ENCODE measurements at places on chromosomes 13 and 19.

DNA sequence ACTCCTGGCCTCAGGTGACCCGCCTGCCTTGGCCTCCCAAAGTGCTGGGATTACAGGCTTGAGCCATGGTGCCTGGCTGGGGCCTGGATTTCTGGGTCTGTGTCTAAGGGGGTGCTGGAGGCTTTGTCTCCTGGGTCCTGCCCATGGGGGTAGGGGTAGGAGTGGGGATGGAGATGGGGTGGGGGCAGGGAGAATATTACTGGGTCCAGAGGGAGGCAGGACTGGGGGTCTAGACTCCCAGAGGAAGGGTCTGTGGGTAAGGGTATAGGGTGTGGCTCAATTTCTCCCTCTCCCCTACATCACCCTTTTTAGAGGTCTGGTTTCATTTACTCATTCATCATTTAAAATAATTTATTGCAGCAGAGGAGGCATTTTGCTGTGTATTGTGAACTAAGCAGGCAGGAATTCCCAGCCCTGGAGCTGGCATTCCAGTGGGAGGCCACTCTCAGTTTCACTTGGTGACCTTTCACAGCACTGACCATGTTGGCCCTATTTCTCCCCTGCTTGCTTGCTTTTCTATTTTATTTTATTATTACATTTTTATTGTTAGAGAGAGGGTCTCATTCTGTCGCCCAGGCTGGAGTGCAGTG lies 810 bp upstream of the NFKBID start:
- peaks cover 36% of the 10 kb centered on the region for H3K36me3 ChIP-seq
- H3K27ac ChIP-seq, result peak overlapping the region; percentile 98
- H3K4me3 ChIP-seq, result peak overlapping the region; percentile 84
- DNase-seq, result no peak
- H3K27me3 ChIP-seq, result no peaks in the 10 kb centered on the region

DNA sequence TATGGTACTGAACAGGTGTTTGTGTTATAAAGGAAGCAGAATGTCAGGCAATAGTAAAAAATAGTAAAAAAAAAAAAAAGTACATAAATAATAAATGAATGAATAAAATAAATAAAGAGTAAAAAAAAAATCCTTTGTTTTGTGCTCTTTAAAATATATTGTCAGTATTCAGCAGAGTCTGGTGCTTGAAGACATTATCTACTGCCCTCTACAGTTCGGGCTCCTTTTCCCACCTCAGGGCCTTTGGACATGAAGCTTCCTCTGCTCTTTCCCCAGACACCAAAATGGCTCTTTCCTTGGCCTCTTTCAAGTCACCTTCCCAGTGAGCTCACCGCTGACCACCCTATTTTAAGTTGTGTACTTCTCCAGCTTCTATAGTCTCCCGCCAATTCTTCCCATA lies 137.5 kb downstream of the TNFRSF19 start:
- no peak overlapping the region for H3K27ac ChIP-seq
- H3K27me3 ChIP-seq, result no peaks in the 10 kb centered on the region
- H3K4me1 ChIP-seq, result no peaks in the 10 kb centered on the region
- H3K4me3 ChIP-seq, result no peak overlapping the region
- no peak for DNase-seq
- H3K36me3 ChIP-seq, result no peaks in the 10 kb centered on the region

DNA sequence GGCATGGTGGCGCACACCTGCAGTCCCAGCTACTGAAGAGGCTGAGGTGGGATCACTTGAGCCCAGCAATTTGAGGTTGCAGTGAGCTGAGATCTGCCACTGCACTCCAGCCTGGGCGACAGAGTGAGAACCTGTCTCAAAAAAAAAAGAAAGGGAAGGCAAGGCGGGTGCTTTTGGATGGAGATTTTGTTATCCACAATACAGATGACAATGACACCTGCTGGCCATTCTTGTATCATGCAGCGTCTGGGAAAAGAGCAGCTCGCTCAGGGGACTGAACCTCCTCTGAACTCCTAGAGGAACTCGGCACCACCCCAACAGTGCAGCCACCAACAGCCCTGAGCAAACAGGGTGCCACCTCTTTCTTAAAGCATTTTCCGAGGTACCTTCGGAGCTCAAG lies 22.8 kb downstream of the HAUS8 start:
- peak; percentile 63 for DNase-seq
- H3K4me1 ChIP-seq, result no peaks in the 10 kb centered on the region
- H3K4me3 ChIP-seq, result no peak overlapping the region
- peaks cover 34% of the 10 kb centered on the region for H3K36me3 ChIP-seq

DNA sequence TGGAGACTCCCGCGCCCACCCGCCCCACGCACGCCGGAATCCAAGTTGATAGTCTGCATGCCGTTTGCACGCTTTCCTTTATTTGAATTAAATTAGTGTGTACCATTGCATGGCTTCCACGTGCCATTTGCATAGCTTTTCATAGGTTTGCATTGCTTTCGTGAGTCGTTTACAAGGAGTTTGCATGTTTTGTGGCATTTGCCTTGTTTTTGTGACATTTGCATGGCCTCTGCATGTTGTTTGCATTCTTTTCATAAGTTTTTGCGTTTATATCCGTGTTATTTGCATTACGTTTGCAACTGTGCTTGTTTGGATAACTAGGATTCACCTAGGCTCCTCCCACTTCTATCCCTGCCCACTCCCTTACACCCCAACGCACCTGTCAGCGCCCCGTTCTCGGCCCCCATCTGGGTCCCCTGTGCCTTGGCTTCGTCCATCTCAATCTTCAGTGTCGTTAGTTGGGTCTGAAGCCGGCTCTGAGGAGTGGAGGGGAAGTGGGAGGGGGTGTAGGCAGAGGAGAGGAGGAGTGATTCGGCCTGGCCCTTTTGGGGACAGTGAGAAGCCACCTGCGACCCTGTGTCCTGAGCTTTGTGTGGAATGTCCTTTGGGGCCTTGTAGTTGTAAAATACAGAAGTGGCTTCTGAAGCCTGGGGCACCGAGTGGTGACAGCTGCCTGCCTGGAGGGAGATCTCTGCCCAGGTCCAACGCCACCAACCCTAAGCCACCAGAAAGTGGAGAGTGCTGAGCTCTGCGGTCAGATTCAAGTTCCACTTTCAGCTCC lies 2.4 kb downstream of the CCDC194 start:
- no peak for DNase-seq

DNA sequence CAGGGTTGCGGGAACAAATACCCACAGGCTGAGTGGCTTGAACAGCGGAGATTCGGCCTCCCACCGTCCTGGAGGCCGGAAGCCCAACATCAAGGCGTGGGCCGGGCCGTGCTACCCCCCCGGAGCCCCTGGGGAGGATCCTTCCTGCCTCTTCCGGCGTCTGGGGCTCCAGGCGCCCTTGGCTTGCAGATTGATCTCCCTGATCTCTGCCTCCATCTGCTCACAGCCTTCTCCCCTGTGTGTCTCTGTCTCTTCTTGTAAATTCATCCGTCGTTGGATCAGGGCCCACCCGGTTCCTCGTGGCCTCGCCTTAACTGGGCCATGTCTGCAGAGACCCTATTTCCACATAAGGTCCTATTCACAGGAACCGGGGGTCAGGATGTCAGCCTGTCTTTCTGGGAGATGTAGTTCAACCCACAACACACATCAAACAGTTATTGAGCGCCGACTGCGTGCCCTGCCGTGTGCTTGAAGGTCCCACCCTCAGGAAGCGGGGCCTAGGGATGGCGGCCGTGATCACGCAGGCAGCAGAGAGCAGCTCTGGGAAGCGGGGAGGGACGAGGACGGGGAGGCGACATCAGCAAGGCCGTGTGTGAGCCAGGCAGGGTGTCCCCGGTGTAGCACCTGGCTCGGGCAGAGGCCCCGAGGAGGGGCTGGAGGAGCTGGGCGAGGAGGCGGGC lies 21.3 kb downstream of the HCN2 start:
- peaks cover 20% of the 10 kb centered on the region for H3K36me3 ChIP-seq
- H3K27ac ChIP-seq, result peak overlapping the region; percentile 97
- peak overlapping the region; percentile 93 for H3K4me3 ChIP-seq
- H3K27me3 ChIP-seq, result no peaks in the 10 kb centered on the region
- peaks cover 35% of the 10 kb centered on the region for H3K4me1 ChIP-seq

DNA sequence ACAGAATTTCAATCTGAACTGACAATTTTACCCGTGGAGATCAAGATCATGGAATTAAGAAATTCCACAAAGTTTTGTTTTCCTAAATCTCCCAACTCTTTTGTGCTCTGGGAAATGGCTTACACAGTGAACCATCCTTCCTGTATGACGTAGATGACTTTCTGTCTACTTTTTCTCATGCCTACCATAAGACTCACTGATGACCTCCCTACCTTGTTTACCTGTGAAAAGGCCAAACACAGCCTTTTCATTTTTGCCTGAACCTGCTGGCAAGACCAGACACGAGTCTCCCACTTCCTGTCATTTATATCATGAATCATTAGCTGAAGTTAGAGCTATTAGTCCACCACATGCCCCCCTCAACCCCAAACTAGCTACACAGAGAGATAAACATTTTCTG lies 4.6 kb upstream of the KBTBD6 start:
- H3K36me3 ChIP-seq, result no peaks in the 10 kb centered on the region
- H3K27me3 ChIP-seq, result no peaks in the 10 kb centered on the region
- H3K4me3 ChIP-seq, result no peak overlapping the region
- H3K4me1 ChIP-seq, result peaks cover 19% of the 10 kb centered on the region
- no peak overlapping the region for H3K27ac ChIP-seq

- no peak overlapping the region for H3K4me3 ChIP-seq
- H3K27me3 ChIP-seq, result peaks cover 6% of the 10 kb centered on the region
- H3K27ac ChIP-seq, result no peak overlapping the region
Measured at GRCh38 chr19:7851623-7852500, 21.8 kb downstream of the EVI5L start.

GRCh38 chr13:53343361-53343744 lies 314.7 kb downstream of the OLFM4 start:
- no peak overlapping the region for H3K4me3 ChIP-seq
- no peaks in the 10 kb centered on the region for H3K27me3 ChIP-seq

DNA sequence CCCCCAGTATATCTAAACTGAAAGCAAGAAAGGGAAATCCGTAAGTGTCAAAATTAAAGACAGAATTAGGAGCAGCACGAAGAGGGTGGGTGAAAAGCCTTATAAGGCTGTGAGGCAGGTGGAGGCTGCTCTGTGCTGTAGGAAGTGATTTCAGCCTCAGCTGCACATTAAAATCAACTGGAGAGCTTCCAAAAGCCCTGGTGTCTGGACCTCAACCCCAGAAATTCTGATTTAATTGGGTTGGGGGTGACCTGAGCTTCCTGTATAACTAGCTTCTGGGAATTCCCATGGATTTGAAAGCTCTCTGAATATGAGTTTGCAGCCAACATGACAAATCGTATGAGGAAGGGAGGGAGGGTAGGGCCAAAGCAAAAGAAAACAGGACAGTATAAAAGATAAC lies 242.4 kb upstream of the TMTC4 start:
- no peaks in the 10 kb centered on the region for H3K27me3 ChIP-seq
- DNase-seq, result no peak
- no peak overlapping the region for H3K4me3 ChIP-seq
- no peaks in the 10 kb centered on the region for H3K4me1 ChIP-seq

GRCh38 chr13:23922005-23922932 lies 25.0 kb upstream of the C1QTNF9B start:
- H3K4me3 ChIP-seq, result no peak overlapping the region
- H3K4me1 ChIP-seq, result no peaks in the 10 kb centered on the region
- no peak for DNase-seq
- no peaks in the 10 kb centered on the region for H3K36me3 ChIP-seq

DNA sequence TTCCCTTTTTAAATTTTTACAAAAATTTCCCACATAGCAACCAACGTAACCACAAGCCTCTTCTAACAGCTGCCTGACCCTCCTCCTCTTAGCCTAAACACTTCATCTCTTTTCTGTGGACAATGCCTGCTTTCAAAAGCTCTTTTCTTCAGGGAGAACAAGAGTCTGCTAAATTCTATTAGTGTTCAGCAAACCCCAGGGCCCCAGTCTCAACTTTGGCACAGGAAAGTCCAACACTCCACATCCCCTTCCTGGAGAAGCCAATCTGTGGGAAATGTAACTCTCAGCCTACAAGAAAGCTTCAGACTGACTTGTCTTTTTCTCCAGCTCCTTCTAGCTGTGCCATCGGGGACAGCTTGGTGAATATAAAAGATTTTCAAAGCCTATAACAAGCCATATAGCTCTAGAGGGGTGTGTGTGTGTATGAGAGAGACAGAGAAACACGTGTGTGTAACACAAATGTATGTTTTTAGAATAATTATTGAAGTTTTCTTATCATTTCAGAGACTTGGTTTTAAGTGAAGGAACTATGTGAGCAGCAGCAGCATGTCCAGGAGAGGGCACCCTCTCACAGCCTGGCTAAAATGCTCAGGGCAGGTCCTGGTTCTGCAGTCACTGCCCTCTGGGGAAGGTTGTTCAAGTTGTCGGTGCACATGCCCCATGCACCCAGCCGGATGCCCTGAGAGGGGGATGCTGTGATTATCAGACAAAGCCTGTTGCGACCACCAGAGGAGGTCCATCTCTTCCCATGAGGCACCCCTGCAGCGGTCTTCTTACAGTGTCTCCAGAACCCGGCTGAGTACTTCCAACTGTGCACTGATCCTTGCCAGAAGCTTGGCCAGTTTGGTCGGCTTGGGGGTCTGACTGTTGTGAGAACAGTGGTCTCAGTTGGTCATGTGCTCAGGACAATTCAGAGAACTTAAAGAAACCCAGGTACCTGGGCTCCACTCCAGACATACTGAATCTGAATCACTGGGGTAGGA lies 34.4 kb downstream of the CCDC70 start:
- peaks cover 4% of the 10 kb centered on the region for H3K4me1 ChIP-seq
- DNase-seq, result peak; percentile 74
- H3K27ac ChIP-seq, result no peak overlapping the region

DNA sequence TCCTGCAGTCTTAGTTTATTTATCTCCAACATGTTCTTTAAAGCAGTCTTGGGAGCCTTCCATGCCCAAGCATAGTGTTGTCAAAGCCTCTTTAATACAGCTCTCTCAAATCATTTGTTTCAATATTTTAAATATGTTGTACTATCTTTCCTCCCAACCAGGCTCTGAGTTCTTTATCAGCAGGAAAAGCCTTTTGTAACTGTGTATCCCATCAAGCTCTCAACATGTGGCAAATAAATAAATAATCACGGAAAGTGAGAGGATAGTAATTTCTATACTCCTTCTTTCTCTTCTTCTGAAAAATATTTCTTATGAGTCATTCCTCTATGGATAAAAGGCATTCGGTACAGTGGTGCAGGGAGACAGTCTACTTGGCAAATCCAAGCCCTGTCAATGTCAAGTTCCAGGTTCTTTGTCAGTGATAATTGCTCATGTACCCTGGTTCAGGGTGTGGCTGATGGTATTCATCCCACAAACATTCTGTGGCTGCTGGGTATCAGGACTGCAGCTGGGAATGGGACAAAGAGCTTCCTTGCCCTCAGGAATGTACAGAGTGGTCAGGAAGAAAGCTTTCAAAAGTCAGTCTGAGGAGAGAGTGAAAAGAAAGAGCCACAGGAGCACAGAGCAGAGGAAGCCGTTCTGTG lies 384.3 kb downstream of the EFNB2 start:
- no peak overlapping the region for H3K27ac ChIP-seq
- H3K36me3 ChIP-seq, result no peaks in the 10 kb centered on the region
- H3K27me3 ChIP-seq, result no peaks in the 10 kb centered on the region
- DNase-seq, result no peak
- no peaks in the 10 kb centered on the region for H3K4me1 ChIP-seq

GRCh38 chr13:74036373-74036772 lies 97.8 kb downstream of the KLF12 start:
- H3K4me3 ChIP-seq, result no peak overlapping the region
- peaks cover 26% of the 10 kb centered on the region for H3K4me1 ChIP-seq
- peaks cover 14% of the 10 kb centered on the region for H3K36me3 ChIP-seq
- H3K27ac ChIP-seq, result no peak overlapping the region
- no peaks in the 10 kb centered on the region for H3K27me3 ChIP-seq
- no peak for DNase-seq

Measured in activated naive CD4-positive, alpha-beta T cell treated with anti-CD3 and anti-CD28 coated beads, Interleukin-2, amount 10 ng/mL, durations not matched to agents 7 days and 5 days (primary cell).